ENCODE measurements at places on chromosomes 3 and 15. TPM values are rescaled to one million over a fixed set of nuclear protein-coding genes. Genes with fewer than 3 reads are reported as not detected.

ZNF80 gene
- polyA plus RNA-seq: not detected

ABHD17C gene
- polyA plus RNA-seq: 2.0 TPM

PLOD2 gene
- polyA plus RNA-seq: 19.6 TPM

CHDH gene
- 11.9 TPM for polyA plus RNA-seq

Measured in pancreas (tissue), 10 donors.